ENCODE measurements at places on chromosomes 3 and 15. TPM values are rescaled to one million over a fixed set of nuclear protein-coding genes. Genes with fewer than 3 reads are reported as not detected.

Gene CLDN18
- total RNA-seq = not detected

Gene STRA6
- not detected for total RNA-seq

Gene IL5RA
- total RNA-seq = not detected

Gene GALNT15
- 5.1 TPM for total RNA-seq

Gene EPHB3
- 0.12 TPM for total RNA-seq

Gene SAMMSON
- total RNA-seq = not detected

Gene CACNA2D3
- total RNA-seq = not detected

Gene ALDH1L1
- 480 TPM for total RNA-seq

Gene FBN1
- total RNA-seq = 10.1 TPM

Gene C3orf62
- total RNA-seq = 2.3 TPM

Gene COL7A1
- 1.7 TPM for total RNA-seq

Gene FSD2
- not detected for total RNA-seq

Gene SCAANT1
- total RNA-seq = not detected

Gene ABTB1
- total RNA-seq = 15.8 TPM

Gene KLHL6
- 0.95 TPM for total RNA-seq

Gene ARNT2
- total RNA-seq = 0.43 TPM

Gene AQR
- total RNA-seq = 15.3 TPM

Gene RPUSD3
- total RNA-seq = 34.6 TPM

Gene NSUN3
- 6.0 TPM for total RNA-seq

Gene PLSCR4
- 44.3 TPM for total RNA-seq

Gene SLC28A2
- total RNA-seq = 0.09 TPM

Gene RHOV
- total RNA-seq = not detected

Gene ROPN1
- not detected for total RNA-seq

Gene CCR4
- total RNA-seq = 0.11 TPM

Gene DPPA2
- not detected for total RNA-seq

Gene FEZF2
- total RNA-seq = not detected

Gene CFAP91
- 1.7 TPM for total RNA-seq

Gene CD200R1
- total RNA-seq = 0.59 TPM

Gene FURIN
- total RNA-seq = 173 TPM

Gene MYLK
- total RNA-seq = 146 TPM

Gene EAF1
- 27.5 TPM for total RNA-seq

Gene LSMEM2
- not detected for total RNA-seq

Gene SLC35G2
- 0.51 TPM for total RNA-seq

Gene ASB14
- total RNA-seq = not detected
